ENCODE measurements at places on chromosomes 7 and 10.

GRCh38 chr7:131819891-131820290, 263.5 kb upstream of the PODXL start:
- no peak for DNase-seq

DNA sequence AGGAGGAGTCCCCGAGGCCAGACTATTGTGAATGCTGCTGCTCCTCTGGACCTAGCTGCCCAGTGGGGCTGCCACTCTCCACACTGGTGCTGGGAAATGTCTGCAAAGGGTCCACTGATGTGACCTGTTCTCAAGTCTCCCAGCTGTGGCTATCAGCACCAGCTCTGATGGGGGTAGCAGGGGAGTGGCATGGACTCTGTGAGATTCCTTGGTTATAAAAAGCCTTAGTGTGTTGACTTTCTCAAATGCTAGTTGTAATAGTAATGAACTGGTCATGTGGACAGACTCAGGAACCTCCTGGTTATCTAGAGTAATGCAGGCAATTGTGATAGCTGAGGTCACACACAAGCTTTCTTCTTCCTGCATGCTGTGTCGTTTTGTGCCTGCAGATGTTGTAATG, 34.1 kb upstream of the ARMC3 start:
- DNase-seq = no peak

DNA sequence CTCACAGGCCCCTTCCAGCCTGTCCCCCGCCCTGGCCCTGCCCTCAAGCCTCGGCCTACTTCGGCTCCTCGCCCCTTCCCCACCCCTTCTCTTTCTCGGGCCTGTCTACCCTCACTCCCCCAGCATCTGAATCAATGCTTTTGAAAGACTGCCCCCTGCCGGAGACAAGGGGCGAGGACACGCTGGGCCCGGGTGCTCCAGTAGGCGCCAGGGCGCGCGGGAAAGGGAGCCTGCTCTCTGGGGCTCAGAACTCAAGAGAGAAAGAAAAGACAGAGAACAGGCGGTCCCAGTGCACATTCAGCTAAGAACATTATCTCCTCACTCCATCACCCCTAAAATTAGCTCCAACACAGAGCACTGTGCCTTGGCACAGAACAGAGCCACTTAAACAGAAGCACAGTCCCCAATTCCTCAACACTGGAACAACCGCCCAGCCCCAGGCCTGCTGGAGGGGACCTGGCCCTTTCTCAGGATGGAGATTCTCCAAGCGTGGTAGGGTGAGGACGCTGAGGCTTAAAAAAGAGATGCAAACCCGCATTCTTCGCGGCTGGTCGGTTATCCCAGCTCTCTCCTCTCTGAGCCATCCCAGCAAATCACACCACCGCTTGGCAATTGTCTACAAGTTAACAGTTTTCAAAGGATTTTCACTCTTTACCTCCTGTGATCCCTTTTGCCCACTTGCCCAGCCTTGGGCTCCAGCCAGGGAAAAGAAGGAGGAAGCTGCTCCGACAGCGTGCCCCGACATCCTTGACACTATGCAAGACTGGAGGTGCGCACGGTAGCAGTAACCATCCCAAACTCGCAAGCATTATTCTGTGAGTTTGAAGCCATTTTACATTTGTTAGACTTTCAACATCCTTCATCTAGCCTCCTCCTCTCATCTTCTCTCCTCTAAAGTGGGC, 2.1 kb downstream of the GIGYF1 start:
- peak; percentile 38 for DNase-seq

GRCh38 chr7:42978496-42978895, 46.3 kb downstream of the MRPL32 start:
- DNase-seq = no peak

DNA sequence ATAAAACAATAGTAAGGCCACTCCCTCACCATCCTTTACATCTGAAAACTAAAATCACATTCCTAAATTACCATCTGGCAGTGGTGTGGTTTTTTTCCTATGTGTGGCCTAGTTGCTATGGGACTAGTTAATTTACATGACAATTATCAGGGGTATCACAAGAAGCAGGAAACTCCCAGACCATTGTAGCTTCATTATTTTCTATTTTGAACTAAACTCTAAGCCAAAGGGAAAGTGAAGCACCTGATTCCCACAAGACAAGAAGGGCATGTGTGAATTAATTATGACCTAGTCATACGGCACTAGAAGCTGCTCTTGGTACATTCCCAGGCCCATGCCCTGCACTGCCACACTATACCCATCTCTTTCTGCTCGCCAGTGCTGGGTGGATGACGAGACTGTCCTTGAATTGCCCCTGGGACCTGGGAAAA, 103.4 kb downstream of the ATXN7L1 start:
- no peak for DNase-seq

DNA sequence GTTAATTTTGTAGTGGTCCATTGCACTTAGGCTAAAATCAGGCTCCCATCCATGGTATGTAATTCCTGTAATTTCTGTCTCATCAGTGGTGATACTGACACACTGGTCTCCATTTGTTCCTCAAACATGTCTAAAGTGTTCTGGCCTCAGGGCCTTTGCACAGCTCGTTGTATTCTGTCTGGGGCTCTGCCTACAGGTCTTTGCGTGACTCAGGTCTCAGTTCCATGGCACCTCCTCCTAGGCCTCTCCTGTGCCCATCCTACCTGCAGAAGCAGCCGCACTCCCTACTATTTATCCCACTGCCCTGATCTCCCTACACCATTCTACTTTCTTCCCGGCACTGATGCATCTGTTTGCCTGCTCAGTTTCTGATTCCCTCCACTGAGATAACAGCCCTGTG, 173.8 kb downstream of the ITGA8 start:
- no peak for DNase-seq

DNA sequence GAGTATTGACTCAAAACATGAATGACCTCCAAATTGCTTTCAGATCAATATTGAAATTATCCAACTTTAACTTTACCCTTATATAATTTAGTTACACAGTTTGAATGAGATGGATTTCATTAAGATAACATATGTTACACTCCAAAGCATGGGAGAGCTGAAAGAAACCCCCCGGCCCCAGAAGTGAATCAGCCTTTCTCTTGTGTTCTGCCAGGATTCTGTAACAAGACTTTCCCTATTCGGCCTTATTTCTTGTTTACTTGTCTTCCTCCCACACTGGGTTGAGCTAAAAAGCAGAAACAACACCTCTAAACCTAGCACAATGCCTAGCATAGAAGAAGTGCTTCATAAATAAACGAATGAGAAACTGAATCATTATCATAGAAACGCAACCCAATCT, 224.8 kb downstream of the ADAM12 start:
- DNase-seq = no peak

DNA sequence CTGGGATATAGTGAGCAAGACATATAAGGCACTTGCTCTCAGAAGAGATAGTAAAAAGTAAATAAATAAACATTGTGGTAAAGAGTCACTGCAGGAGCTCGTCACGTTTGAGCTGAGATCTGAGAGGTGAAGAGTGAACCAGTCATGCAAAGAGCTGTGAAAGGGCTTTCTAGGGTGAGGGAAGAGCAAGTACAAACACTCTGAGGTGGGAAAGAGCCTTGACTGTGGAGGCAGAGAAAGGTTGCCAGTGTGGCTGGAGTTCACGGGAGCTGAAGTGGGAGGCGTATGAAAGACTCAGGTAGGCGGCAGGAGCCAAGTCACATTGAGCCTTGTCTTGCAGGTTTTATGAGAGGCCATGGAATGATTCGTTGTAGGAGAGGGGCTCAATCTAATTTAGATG, 141.0 kb downstream of the C1GALT1 start:
- DNase-seq = no peak

GRCh38 chr7:5610500-5611186, 170.8 kb downstream of the RNF216 start:
- no peak for DNase-seq

GRCh38 chr7:49855281-49855980, 82.0 kb downstream of the VWC2 start:
- DNase-seq = no peak

GRCh38 chr10:63441404-63441803, 24.4 kb downstream of the JMJD1C start:
- no peak for DNase-seq

- no peak for DNase-seq
Observed at GRCh38 chr7:39468808-39469374, 97.3 kb upstream of the YAE1 start.

DNA sequence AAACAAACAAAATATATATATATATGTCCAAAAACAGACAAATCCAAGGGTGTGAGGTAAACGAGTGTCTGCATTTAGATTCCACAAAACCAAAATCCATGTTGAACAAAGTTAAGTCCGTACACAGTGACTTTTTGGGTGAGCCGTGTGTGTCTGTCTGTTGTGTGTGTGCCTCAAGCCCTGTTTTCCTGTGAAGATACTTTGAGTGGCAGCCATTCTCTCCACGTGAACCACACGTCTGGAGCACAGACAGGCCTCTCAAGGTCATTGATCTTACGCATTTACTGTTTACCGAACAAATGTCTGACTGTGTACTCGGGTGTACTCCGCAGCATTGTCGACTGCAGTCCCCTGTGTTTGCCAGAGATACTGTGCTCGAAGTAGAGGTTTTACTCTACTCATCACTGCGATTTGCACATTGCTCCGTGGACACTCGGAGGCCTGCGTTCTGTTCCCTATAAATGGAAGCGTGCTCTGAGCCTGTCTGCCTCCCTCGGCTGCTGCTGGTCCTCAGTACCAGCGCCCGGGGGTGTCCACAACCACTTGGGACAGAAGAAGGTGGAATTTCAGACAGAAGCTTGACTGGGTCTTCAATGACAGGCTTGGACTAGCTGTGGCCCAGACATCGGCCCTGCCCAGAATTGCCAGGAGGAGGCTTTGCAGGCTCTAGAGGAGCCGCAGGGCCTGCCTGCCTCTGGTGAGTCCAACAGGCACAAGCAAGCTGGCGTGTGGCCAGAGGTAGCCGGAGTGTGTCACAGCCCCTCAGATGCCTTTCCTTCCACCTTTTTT, 22.1 kb downstream of the CYP17A1 start:
- no peak for DNase-seq

DNA sequence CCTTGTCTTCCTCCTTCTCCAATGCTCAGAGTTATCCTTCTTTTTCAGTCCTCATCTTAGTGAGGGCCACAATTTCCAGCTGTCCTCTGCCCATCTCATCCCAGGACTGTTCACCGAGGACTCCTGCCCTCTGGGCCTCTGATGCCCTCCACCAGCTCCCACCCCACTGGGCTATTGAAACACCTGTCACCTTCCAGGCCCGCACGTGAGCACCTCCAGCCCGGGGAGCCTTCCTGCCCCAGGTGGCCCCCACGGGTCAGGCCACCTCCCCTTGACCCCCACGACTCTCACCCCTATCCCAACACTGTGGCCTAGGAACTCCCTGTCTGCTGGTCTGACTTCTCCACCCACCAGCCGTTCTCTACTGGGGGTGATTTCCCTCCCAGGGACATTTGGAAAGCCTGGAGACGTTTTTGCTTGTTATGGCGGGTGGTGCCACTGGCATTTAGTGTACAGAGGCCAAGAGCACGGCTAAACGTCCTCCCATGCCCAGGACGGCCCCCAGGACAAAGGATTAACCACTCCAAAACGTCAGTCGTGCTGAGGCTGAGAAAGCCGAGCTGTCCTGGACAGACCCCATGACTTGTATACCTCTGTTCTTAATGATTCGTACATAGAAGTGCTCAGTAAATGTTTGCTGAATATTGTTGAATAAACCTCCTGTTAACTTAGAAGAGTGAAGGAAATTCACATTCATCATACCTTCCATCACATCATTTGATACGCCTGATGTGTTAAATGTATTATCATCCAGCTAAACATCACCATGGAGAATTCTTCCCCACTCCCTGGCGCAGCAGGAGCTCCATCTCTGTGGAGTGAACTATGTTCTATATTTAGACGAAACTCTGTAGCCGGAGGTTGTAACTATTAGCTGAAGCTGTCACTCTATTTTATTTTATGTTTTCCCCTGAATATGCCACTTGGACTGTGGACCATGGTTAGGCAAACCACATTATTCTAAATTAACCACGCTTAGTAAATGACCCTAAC, 270.1 kb upstream of the SHH start:
- DNase-seq = no peak

DNA sequence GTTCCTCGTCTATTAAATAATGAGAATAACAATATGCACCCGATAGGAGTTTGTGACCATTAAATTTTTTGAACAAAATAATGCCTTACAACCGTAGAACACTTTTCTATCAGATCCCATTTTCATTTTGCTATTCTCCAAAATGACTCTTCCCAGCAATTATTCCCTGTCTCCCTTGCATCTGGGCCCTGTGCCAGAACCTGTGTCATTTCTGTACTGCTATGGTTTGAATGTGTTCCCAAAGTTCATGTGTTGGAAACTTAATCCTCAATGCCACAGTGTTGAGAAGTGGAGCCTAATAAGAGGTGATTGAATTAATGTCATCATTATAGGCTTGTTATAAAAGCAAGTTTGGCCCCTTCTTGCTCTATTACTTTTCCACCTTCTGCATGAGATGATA, 33.2 kb upstream of the SMNDC1 start:
- no peak for DNase-seq

DNA sequence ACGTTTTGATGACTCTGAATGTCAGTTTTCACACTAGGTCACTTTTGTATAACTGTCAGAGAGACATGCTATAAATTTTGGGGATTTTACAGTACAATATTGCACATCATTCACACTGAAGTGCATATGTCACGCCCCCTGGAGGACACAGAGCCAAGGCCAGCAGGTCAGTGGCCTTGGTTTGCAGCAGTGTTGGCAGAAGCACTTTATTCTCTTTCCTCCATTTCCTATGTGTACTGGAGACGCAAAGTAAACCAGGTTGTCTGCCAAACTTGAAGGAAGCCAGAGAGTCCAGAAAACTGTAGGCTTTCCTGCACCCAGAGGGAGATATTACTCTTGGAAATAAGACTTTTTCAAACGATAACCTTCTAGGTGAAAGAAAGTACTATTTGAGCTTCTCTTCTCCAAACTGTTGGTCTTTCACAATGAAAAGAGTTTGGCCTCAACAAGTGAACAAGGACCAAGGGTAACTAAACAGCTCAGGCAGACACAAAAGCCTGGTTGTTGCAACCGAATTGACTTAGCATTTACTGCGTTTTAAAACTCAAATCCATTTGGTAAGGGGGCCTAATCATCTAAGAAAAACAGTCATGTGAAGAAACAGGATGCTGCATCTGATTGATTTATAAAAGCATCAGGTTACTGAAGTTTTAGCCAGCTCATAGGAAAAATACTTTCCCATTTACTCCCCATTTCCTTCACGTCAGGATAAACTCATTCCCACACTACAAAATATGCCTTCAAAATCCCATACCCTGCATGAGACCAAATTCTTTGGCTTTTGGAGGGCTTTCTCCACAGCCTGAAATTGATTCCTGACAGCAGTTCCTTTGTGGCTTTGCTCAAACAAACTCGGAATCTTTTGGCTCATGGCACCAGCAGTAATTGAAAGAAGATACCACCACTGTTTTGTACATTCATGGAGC, 83.0 kb upstream of the SEC61G start:
- no peak for DNase-seq

- DNase-seq = no peak
Observed at GRCh38 chr7:36736899-36737211, 12.6 kb upstream of the AOAH start.

DNA sequence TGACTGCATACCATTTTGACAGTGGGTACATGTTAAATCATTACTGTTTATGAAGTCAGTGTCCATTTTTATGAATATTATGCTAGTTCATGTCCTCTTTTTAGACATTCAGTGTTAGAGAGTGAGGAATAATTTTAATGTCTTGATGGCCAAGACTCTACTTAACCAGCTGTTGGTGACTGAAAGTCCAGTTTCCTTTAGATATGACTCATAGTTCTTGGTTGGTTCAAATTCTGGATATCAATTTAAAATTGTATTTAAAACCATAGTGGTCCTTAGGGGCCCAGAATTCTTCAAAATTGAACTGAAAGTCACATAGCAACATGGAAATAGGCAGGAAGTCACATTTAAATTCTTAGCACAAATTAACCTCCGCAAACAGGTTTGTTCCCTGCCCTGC, 196.5 kb upstream of the PRPS1L1 start:
- no peak for DNase-seq

GRCh38 chr10:125011926-125012705, 70.2 kb downstream of the ZRANB1 start:
- no peak for DNase-seq
